ENCODE measurements at places on chromosomes 3 and 15.

- DNase-seq = no peak
Observed at GRCh38 chr3:152365766-152366593, 97.3 kb downstream of the MBNL1 start.

DNA sequence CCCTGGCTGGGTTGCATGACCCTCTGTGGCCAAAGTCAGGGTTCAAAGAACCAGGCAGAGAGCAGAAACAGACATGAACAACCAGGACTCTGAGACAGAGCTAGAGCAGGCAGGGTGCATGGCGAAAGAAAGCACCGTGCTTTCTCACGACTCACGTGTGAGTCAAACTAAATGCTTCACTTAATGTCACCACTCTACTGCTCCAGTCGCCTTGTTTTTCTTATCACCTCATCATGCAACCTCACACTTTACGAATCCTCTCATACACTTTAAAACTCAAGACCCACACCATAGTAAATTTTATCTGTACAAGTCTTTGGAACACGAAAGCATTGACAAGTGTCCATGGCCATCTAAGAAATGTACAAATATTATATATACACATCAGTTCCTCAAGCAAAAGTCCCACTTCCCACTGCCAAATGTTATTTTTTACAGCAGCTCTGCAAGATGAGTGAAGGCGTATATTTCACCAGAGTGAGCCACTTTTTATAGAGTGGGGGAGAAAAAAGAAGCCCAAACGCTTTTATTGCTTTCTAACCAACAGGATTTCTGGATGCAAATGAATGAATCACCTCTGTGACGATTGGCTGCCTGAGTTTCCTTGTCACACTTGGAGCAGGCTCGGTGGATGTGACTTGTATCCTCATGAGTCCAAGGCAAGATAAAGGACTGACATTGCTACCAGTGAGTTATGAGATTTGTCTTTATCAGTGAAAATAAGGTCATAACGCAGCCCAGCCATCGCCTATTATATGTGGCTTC, 16.0 kb upstream of the MEGF11 start:
- DNase-seq = no peak

GRCh38 chr3:105747060-105747541, 121.7 kb downstream of the CBLB start:
- no peak for DNase-seq

DNA sequence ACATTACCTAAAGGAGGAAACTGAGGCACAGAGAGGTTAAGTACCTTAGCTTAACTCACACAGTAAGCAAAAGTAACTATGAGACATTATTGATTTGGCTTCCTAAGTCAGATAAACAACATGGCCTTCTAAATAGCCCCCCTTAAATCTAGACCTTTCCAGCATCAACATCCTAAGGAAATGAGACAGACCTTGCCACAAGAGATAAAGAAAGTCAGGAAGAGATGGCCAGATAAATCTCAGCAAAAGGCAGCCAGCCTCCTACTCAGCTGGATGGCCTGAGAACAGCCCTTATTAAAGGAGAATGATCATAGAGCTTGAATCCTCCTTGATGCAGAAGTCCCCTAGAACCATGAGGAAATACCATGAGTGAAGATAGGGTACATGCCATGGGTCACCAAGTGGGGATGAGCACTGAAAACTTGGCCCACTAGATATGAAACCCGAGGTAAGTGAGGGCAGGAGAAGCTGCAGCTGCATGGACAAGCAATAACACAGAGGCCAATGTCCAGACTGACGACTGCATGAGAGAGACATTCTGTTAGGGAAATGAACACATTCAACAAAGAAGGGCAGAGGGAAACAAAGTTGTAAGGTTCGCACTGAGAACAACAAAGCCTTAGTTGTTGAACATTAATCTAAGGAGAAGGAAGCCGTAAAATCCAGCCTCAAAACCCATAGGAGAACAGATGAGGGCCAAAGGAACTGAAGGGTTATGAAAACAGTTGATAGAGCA, 69.6 kb downstream of the ZIC4 start:
- no peak for DNase-seq

GRCh38 chr3:71266875-71267274, 316.7 kb downstream of the FOXP1 start:
- DNase-seq = no peak

- no peak for DNase-seq
Observed at GRCh38 chr3:2714834-2715233, 395.3 kb downstream of the IL5RA start.

GRCh38 chr3:183583331-183584245, 28.1 kb upstream of the KLHL6 start:
- DNase-seq = no peak

DNA sequence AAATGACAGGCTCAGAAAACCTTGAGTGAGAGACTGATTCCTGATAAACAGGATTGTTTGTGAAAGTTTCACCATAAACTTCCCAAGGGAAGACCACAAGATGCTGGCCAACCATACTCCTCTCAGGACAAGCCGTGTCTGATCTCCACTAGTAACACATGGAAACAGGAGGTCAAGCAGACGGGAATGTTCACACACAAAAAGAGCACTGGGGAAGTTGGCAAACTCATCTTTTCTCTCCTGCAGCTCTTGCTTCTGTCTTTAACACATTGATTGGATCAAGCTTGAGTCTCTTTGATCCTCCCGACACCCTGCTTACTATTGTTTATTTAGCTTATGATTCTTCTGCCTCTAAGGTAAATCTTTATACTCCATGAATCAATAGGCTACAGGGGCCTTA, 713.5 kb downstream of the PDCD6IP start:
- DNase-seq = no peak

GRCh38 chr3:14522129-14522691, 17.9 kb downstream of the GRIP2 start:
- no peak for DNase-seq

DNA sequence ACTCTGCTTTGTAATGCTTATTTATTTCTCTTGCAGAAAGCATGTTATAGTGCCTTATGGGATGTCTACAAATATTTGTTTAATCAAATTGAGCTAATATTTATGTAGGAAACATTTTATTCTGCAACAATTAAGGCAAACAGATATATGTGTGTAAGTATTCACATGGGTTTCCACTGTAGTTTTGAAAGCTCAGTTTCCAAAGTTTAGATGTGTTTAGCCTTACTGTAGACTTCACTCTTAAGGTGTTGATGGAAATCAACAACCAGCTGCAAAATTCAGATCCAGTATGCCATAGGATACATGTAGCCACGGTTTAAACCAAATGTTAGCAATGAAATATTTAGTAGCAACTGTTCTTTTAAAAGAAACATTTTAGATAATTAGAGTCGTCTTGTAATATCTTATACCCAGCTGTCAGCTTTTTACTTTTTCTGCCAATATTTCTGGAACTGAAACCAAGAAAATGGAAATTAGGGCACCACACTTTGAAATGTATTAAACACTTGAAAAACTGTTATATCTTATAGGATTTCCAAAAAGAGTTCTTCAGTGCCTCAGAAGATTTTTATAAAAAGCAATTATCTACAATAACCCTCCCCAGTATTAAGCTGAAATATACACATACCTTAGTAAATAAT, 18.5 kb downstream of the PIK3CA start:
- DNase-seq = no peak

DNA sequence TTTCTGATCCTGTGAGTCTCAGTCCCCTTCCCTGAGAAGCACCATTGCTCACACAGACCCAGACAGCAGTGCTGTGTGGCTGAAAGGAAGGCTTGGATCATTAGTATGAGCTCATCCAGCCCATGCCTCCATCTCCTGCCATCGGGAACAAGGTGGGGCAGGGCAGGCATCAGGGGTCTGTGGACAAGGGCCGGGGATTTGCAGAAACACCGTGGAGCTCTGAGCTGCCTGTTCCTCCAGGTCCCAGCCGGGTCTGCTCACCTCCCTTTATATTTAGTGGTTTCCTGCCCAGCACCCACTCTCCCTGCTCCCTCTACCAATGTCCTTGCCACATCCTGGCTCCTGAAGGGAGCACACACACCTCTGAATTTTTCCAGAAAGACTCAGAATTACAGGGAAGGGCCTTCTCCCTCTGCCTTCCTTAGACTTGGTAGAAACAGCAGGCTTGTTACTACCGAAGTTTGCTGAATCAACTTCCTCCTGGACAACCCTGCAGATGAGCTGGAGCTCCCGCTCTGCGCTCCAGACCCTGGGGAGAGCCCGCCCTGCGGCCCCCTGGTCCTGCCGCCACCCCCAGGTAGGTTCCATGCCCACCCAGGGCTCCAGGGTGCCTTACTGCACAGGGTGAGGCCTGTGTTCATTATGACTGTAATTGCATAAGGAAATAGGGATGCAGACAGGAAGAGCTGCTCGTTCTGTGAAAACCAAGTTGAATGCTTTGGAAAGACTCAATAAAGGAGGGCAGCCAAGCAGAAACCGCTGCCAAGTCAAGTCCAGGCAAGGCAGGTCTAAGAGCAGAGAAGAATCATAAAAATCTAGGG, 128.1 kb downstream of the NSMCE3 start:
- no peak for DNase-seq

GRCh38 chr3:151289445-151289844, 11.1 kb upstream of the P2RY14 start:
- DNase-seq = no peak

DNA sequence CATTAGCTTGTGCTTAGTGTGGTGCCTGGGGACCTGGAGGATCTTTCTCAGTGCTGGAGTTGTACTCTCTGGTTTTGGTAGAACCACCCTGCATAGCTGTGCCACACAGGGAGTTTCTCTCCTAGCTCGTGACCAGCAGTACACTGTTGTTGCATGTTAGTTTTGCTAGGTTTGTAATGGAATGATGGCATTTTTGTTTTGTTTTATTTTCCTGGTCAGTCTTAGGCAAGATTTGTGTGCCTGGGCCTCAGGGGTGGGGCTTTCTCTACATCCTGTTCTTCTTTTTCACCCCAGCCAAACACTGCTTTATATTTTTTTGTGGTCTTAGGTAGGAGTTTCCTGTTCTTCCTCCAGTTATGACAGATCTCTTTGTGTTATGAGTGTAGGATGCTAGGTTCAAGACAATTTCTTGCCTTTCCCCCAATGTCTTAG, 534.5 kb upstream of the KCNMB2 start:
- no peak for DNase-seq

GRCh38 chr3:169241991-169242707, 421.4 kb downstream of the MECOM start:
- DNase-seq = peak; percentile 69

DNA sequence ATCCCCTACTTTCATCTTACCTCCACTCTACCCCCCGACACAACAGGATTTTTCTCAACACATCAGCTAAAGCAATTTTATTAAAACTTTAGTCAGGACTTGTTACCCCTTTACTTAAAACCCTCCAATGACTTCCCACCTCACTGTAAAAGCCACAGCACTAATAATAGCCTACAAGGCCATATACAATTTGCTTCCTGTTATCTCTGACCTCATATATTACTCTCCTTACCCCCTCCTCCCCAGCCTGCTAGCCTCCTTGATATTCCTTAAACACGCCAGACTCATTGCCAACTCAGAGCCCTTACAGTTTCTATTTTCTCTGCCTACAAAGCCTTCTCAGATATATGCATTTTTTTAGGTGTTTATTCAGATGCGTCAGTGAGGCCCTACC, 54.4 kb downstream of the DCUN1D1 start:
- DNase-seq = no peak

GRCh38 chr3:174784206-174784934, 74.8 kb upstream of the NAALADL2 start:
- DNase-seq = no peak

- no peak for DNase-seq
Observed at GRCh38 chr3:178671377-178671776, 135.1 kb downstream of the KCNMB2 start.

- DNase-seq = no peak
Observed at GRCh38 chr3:188279502-188280335, 125.8 kb downstream of the LPP start.

DNA sequence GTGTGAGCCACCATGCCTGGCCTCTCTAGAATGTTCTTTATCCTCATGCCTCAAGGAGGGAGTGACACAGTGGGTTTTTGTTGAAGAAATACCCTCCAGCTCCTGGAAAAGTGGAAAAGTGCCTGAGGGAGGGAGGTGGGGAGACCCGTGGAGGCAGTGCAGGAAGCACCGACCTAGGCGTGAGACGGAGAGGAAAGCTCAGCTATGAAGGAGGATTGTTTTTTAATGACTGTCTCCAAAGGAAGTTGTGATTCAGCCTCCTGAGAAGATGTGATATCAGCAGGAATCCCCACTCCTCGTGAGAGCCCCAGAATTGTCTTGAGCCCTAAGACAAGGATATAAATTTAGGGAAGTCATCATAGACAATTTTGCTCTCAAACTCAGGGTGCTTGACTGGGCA, 21.7 kb downstream of the RPLP1 start:
- DNase-seq = no peak

DNA sequence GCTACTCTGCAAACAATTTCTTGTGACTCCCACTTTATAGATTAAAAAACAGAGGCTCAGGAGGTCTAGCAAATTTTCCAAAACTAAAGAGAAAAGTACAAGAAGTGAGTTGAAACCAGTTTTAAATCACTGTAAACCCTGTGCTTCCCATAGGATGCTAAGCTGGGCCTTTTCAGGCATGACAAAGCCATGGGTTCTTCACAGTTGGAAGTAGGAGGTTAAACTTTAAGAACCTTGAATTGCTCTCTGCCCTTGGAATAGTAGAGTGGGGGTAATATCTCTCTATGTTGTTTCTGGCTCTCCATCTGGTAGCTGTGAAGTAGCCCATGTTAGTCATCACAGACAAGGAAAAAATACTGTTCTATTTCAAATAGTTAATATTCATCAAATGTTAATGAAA, 193.6 kb upstream of the SATB1 start:
- no peak for DNase-seq

DNA sequence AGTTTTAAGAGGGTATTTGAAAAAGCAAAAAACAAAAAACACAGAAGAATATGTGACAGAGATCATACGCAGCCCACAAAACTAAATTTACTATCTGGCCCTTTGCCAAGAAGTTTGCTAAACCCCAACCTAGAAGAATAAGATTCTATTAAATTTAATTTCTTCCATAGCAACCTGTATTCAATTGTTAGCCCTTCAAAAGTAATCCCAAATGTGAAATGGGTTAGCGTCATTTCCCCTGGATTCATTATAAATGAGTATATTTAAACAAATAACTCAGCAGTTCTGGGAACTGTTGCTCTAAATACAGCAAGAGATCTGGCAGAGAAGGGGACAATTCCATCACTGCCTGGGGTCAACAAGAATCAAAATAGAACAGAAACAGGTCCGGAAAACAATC, 56.8 kb downstream of the CERS3 start:
- DNase-seq = no peak

DNA sequence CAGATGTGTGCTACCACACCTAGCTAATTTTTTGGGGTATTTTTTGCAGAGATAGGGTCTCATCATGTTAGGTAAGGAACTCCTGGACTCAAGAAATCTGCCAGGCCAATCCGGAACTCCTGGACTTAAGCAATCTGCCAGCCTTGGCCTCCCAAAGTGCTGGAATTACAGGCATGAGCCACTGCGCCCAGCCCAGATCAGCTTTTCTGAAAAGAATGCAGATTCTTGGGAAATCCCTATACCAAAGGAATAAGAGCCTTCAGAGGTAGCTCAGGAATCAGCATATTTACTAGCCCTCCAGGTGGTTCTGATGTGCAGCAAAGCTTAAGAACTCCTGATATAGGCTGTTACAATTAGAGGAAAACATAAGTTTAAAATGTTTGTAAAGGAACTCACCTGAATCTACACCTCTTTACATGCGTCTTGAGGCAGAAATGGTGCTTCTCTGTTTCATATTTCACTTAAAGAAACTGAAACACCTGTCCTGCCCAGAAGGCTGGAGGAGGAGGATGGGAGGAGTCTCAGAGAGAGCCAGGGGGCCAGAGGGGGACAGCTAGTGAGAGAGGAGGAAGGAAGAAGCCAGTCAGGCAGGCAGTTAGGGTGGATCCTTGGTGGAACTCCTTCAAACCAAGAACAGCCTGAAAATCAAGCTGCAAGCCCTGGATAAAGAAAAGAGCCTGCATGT, at the start of gene XCR1:
XCR1 (minus strand) TSS at position 463 of the 685 bp plus-strand sequence. CDS start 5,536 bp downstream, outside the sequence.
- no peak for DNase-seq

GRCh38 chr3:32632533-32633265, 52.3 kb upstream of the CNOT10 start:
- DNase-seq = no peak
